Activated T-cell treated with anti-CD3 and anti-CD28 coated beads, Interleukin-2, amount 50 U/mL, for 72 hours (primary cell): ENCODE measurements at places on chromosomes 11 and 22.

DNA sequence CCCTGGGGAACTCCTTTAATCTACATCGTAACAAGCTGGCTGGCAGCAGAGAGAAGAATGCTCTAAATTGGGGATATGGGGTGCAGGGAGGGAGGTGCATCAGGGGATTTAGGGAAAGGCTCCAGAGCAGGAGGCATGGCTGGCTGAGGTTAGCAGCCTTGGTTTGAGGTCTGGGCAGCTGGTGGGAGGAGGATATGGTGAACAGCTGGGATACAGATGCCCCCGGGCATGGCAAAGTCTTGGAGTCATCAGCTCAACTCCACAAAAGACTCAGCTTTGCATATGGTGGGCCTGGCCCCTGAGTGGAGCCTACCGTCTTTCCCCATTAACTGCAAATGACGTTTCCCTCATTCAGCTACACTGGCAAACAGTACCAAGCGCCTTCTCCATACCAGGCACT lies 5.4 kb downstream of the FAM83F start:
- no peak for DNase-seq

DNA sequence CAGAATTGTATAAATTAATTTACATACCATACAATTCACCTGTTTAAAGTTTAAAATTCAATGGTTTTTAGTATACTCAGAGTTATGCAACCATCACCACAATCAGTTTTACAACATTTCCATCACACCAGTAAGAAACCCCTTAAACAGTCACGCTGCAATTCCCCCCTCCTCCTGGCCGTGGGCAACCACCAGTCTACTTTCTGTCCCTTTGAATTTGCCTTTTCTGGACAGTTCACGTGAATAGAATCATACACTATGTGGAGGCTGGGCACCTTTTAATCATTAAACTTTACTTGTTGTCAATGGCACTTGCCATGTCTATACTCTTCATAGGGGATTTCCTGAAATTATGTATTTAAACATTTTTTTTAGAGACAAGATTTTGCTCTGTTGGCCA lies 20.1 kb upstream of the SWAP70 start:
- no peak for DNase-seq

- DNase-seq = no peak
Measured at GRCh38 chr11:63019506-63019905, 3.9 kb upstream of the SLC22A8 start.

GRCh38 chr11:61814247-61814957 lies 2.4 kb downstream of the FADS1 start:
- DNase-seq = peak; percentile 18

GRCh38 chr11:40166892-40167291 lies 1292.6 kb downstream of the LRRC4C start:
- DNase-seq = no peak

- no peak for DNase-seq
Measured at GRCh38 chr11:76266286-76267100, 60.2 kb upstream of the WNT11 start.

- DNase-seq = no peak
Measured at GRCh38 chr11:47864901-47865300, 16.8 kb upstream of the NUP160 start.

GRCh38 chr11:132589791-132590190 lies 942.5 kb downstream of the OPCML start:
- DNase-seq = no peak

- no peak for DNase-seq
Measured at GRCh38 chr11:126547691-126548090, 192.2 kb downstream of the ST3GAL4 start.

DNA sequence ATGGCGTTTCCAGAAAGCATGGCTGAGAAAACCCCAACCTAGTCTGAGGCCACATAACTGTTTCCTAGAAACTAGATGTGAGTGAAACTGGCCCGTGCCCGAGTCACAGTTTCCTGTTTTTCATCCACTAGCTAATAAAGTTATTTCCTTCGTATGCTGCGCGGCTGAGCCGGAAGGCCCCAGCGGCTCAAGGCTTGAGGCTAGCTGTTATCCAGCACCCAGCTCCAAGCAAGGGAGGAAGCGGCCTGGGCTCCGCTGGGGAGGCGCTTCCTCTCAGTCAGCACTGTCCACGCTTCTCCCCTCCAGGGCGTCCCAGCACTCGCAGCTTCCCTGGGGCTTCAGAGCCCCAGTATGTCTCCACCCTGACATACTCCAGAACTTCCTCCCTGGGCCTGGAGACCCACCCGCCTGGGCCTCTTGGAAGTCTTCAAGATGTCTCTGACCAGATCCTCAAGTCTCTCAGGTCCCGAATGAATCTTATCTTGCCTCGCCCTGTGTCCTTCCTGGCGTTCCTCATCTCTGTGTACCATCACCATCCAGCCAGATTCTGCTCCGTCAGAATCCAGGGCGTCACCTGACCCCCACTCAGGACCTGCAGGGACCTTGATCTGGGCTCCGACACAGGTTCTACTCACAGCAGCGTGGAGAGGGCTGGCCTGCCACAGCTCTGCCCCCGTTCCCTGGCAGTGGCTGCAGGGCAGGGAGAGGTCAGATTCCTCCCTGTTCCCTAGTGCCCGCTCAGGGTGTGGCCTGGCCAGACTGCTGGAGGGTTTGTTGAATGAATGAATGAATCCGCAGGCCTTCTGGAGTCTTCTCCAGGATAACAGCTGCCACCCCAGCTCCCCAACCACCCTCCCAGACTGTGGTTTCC lies 81.9 kb downstream of the LRRC32 start:
- peak; percentile 62 for DNase-seq

- DNase-seq = no peak
Measured at GRCh38 chr11:78958444-78958843, 383.8 kb upstream of the NARS2 start.

GRCh38 chr11:43933608-43934551 lies 8.6 kb upstream of the C11orf96 start:
- no peak for DNase-seq

GRCh38 chr22:41271787-41272186 lies 14.2 kb downstream of the RANGAP1 start:
- DNase-seq = no peak

GRCh38 chr11:2248762-2249161 lies 21.6 kb downstream of the ASCL2 start:
- no peak for DNase-seq
